NCI-H1694 treated with DMSO at 0.1 percent for 48 hours (cell line): ENCODE measurements at places on chromosomes 12 and 14.

DNA sequence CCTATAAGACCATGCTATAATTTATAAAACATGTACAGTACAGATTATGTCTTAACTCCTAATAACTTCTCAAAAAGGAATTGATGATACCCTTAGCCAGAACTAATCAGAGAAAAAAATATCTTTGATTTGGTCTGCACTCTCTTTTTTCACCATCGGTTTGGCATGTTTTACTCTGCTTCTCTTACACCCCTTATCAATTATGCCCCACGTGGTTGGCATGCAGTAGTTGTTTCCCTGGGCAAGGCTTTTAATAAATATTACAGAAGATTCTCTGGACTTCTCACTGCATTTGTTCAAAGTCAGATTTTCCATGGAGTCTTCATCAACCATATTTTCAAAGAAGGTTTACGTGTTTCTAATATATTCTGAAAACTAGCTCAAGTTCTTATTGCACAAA is 167.4 kb upstream of the LRIG3 start:
- DNase-seq: no peak

DNA sequence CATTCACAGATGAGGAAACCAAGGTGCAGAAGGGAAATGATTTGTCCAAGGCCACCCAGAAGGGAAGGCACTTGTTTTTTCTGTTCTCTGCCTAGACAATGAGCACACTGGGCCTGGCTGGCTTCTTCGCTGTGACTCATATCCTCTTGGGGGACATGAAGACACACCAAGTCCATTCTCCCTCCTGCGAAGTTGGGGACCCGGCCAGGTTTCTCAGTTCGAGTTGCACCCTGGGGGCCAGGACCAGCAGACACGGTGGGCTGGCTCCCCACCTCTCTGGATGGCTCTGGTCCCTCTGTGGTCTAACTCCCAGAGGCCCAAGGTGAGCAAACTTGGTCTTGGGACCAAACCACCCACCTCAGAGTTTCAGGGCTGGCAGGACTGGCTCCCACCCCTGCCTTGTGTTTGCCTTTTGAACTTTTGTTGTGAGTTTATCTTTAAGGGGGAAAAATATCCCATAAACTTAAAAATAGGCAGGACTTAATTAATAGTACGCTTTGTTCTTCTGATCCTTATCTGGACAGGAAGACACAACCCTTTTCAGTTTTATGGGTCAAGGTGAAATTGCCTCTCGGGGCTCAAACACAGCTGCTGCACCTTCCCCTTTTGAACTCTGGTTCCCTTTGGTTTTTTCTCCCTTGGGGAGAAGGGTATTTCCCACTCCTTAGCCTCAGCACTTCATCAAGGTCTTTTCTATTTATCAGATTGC is 9.0 kb upstream of the MLEC start:
- no peak for DNase-seq

DNA sequence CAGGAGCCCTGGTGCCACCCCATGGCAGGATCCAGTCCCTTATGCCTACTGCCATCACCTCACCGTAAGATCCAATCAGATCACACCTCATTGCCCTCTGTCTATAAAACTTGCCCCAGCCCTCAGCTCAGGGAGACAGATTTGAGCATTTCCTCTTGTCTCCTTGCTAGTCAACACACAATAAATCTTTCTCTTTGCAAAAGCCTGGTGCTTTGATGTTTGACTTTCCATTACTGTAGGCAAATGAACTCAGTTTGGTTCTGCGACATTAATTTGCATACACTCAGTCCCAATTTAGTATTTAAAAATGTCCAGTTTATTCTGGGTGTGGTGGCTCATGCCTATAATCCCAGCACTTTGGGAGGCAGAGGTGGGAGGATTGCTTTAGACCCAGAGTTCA is 188.4 kb downstream of the AEBP2 start:
- DNase-seq: no peak

DNA sequence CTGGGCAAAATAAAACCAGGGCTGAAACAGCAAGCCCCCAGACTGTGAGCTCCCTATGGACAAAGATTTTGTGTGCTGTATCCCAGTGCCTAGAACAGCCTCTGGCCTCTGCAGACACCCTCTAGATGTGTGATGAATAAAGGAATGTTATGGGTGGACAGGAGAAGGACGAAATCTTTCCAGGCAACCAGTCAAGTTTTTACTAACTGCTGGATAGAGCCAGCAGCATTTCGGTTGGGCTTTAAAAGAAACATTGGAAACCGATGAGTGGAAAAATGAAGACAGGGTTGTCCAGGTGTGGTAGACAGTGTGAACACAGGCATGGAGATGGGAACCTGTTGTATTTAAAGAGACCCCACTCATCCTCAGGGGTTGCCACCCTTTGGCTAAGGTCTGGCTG is 4.0 kb downstream of the CHGA start:
- DNase-seq: no peak

- no peak for DNase-seq
Observed at GRCh38 chr12:105641749-105642148, 311.3 kb downstream of the C12orf75 start.

DNA sequence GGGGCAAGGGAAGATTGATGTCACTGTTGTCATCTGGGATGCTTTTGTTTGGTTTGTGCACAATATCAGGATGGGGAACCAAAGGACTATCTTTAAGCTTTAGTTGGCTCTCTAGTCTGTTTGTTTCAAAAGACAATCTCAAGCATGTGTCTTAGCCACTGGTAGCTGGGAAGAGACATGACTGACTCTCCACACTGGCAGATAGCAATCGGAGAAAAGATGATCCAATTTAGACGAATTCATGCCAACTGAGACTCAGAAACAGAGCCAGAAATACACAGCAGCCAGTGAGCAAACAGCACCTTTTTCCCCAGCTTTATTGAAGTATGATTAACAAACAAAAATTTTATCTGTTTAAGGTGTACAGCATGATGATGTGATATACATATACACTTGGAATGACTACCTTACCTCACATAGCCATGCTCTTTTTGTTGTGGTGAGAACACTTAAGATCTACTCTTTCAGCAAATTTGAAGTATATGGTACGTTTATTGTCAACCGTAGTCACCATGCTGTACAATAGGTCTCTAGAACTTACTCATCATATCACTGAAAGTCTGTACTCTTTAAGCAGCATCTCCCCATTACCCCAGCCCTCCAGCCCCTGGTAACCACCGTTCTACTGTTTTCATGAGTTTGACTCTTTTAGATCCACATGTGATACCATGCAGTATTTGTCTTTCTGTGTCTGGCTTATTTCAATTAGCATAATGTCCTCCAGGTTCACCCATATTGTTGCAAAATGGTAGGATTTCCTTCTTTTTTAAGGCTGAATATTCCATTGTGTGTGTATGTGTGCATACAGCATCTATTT is 50.6 kb downstream of the DUSP16 start:
- DNase-seq: no peak

DNA sequence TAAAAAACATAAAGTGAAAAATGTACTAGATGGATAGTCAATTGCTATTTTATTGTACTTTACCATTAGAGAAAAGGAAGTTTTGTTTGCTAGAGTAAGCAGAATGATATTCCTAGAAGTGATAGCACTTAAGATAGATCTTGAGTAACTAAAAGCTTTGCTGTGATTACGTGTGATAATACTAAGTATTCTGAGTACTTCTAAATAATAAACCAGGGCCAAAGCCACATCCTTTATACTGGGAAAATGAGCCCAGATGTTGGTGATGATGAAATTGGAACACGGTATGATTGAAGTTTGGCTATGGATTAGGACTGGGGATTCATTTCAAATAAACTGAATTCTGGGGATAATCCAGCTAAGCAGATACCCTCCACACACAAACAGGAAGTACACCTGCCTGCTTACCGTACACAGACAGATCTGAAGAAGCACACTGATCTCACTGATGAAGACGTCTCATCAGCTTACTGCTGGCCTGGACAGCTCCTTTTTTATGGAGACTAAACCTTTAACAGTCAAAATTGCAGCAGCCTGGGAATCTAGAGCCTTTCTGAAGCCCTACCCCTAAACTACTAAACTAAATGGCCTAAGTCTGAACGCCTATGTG is 199.8 kb downstream of the LRFN5 start:
- DNase-seq: no peak

DNA sequence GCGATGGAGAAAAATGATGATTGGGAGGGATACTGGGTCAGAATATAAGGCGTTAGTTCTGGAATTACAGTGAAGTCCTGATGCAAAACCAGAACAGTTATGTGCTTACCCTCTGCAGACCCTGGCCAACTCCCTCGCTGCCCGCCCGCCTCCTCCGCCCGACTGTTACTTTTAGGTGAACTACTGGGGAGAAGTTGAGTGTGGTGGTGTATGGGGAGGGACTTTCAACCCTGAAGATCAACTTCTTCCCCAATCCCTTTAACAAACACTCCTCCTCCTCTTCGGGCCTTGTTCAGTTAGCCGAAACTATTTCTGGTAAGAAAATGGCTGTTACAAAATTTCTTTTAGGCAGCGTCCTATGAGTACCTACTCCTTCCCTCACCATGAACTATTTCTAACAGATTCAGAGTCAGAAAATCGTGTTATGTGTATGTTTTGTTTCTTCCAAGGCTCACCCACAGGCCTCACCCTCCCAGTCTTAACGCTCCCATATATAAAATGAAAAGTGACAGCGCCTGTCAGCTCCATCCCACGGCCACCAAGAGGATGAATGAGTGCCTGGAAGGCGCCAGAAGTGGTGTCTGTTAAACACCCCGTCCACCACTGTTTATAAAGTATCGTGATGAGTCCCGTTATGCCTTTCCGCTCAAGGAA is 1.3 kb downstream of the FBXO33 start:
- DNase-seq: no peak

- no peak for DNase-seq
Observed at GRCh38 chr12:121786440-121786825, 7.1 kb downstream of the RHOF start.

DNA sequence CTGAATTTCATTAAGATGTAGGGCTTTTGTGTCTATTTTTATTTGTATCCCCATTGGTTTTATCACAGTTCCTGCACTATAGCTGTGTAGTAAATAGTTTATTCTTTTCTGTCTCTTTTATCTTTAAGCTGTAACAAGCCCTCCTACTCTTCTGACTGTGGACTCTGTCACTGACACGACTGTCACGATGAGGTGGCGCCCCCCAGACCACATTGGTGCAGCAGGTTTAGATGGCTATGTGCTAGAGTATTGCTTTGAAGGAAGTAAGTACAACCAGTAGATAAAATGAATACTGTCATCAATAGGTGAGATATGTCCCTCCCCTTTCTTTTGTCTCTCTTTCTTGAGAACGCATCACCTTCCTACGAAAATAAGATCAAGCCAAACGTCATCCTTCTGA is 34.1 kb upstream of the CHPT1 start:
- no peak for DNase-seq

- no peak for DNase-seq
Observed at GRCh38 chr14:75070383-75070782, 942 bp downstream of the ZC2HC1C start.

DNA sequence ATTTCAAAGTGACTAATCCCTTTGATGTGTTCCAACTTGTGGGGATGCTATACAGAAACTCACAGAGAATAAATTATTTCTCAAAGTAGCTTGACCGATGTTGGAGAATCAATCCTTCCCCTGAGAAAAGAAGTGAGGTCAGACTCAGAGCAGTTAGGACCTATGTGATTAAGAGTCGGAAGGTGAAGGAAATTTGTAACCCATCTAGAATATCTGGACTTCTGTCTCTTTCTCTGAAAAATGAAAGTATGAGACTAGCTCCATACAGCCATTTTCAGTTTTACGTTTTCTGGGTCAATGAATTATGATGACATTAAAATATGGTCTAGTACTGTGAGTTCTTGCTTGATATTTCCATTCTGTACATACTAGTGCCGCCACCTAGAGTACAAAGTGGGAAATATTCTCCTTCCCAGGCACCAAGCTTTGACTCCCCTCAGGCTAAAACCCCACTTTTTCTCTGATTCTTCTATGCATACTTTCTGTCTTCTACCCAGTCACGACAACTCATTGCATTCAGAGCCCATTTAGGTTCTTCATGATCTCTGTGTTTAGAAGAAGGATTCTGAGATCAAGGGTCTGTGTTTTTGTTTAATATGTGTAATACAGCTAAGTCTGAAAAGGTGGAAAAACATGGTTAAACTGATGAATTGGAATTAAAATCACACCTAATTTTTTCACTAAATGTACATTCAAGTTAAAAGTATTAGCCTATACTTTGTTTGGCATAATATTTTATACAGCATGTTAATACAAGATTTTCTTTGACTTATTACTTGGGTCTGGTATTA is 6.9 kb upstream of the NTS start:
- DNase-seq: peak; percentile 16

DNA sequence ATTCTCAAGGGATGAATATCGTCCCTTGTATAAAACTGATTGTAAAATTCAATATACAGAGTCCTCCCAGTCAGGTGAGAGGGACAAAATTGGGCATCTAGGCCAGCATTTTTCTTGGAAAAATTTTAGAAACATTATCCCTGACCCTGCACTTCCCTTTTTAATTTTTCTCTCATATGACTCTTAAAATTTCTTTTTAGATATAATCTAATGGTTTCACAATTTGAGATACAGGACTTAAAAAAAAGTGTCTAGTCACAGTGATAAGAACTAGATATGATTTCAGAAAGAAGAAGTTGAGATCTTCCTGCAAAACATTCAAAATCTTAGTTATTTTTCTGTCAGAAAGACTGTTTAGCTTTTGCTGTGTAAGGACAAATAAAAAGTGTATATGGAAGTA is 270.8 kb upstream of the PPFIA2 start:
- DNase-seq: no peak

DNA sequence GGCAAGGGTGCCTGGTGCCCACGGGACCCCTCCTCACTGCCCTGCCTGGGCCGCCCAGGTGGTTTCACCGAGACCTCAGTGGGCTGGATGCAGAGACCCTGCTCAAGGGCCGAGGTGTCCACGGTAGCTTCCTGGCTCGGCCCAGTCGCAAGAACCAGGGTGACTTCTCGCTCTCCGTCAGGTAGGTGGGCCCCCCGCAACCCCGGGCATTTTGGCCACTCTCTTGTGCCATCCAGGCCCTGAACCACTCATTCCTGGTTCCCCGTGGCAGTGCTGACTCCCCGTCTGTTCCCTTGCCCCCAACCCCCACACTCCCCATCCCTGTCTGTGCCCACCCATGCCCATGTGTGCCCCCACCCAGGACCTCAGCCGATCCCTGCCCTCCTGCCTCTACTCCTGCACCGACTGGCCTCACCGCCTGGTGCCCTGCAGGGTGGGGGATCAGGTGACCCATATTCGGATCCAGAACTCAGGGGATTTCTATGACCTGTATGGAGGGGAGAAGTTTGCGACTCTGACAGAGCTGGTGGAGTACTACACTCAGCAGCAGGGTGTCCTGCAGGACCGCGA is 480 bp downstream of the PTPN6 start:
- no peak for DNase-seq

DNA sequence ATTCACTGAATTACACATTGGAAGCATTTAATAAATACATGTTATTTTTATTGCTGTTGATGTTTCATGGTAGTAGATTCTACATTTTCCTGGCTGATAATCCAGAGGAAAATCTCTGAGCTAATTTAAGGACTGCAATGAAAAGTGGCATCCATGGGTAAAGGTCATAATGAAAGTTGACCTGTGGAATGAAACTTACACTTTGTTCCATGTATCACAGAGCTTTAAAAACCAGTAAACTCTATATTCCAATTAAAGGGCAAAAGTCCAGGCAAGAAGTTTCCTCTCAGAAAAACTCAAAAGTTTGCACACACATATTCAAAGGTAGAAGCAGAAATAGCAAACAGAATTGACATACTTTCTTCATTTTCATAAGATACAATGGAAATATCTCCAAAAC is 44.8 kb upstream of the MYF6 start:
- no peak for DNase-seq
